ENCODE measurements at places on chromosomes 4 and X. TPM values are rescaled to one million over a fixed set of nuclear protein-coding genes. Genes with fewer than 3 reads are reported as not detected.

The TLR10 gene
- polyA plus RNA-seq = 0.89 TPM

The HTRA3 gene
- polyA plus RNA-seq = 17.1 TPM

The PNMA3 gene
- 26.9 TPM for polyA plus RNA-seq

The HOPX gene
- polyA plus RNA-seq = 18.7 TPM

The SMR3B gene
- not detected for polyA plus RNA-seq

The NXT2 gene
- 22.0 TPM for polyA plus RNA-seq

The FDCSP gene
- 0.74 TPM for polyA plus RNA-seq

The TMEM271 gene
- polyA plus RNA-seq = not detected

The PHOX2B gene
- 0.17 TPM for polyA plus RNA-seq

The DGKK gene
- 10.5 TPM for polyA plus RNA-seq

The SLITRK4 gene
- polyA plus RNA-seq = 20.1 TPM

The HEPH gene
- polyA plus RNA-seq = 59.3 TPM

All from right renal pelvis (tissue), 4 donors.